ENCODE measurements at places on chromosomes 11 and 22. TPM values are rescaled to one million over a fixed set of nuclear protein-coding genes. Genes with fewer than 3 reads are reported as not detected.

The LRRC55 gene
- not detected for total RNA-seq

The SPTY2D1 gene
- 14.8 TPM for total RNA-seq

The ISX gene
- 3.0 TPM for total RNA-seq

The GLYAT gene
- total RNA-seq: not detected

The UPK3A gene
- total RNA-seq: 10.5 TPM

The TSPAN32 gene
- total RNA-seq: 0.09 TPM

The PIM3 gene
- 31.2 TPM for total RNA-seq

The GRIA4 gene
- not detected for total RNA-seq

GRCh38 chr11:87213444-87213843 is 175.7 kb downstream of the TMEM135 start:
- no peak for DNase-seq

DNA sequence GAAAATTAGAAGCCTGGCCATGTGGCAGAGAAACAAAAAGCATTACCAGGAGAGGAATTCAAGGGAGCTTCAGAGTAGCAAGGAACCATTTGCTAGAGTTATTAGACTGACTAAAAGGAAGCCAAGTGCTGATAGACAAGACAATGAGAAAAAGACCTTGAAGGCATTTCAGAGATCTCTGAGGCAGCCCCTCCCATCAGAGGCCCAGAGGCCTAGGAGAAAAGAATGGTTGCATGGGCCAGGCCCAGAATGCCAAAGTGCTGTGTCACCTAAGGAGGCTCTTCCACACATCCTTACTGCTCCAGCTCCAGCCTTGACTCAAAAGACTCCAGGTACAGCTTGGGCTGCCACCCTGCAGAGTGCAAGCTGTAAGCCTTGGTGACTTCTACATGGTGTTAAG is 61.8 kb upstream of the POU2AF2 start:
- DNase-seq: no peak

DNA sequence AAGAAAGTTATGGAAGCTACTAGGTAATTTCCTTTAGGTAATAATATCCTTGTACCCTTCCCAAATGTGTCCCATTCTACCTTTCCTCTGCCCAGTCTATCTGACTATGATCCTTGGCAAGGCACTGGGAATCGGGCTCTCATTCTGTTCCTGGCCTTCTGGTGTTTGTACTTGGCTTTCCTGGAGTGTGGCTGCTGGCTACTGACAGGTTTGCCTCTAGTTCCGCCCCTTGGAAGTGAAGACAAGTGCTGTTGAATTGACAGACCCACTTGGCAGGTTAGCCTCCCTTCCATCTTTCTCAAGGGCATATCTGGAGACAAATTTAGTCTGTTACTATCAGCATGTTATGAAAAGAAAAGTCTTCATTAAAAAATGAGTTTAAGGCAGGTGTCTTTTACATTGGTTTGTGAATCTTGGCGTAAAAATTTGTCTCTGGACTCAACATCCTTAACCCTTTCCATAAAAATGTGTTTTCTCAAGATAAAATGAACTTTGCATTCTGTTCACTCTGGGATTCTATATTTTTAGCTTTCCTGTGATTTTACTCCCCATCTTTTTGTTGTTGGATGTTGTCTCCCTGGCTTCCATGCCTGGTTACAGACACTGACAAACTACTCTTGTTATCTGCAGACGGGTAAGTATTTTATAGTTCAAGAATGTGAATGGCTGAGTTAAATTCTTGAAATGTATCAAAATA is 287.4 kb upstream of the PDGFD start:
- no peak for DNase-seq

DNA sequence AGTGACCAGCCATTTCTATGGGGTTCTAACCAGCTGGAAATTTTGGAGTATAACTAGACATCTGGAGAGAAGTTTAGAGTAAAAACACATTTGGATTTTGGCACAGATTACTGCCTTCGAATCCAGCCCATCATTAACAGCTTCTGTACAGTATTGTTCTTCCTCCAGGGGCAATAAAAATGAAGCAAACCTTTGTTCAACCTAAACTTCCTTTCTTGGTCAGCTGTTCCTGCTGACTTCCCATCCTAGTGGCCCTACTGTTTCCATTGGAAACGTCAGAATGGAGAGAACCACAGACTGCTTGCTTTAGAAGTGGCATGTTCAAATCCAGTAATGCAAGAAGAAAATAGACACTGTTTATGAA is 203.7 kb upstream of the MTMR2 start:
- DNase-seq: no peak

GRCh38 chr11:121334973-121335710 is 42.6 kb downstream of the SC5D start:
- no peak for DNase-seq

DNA sequence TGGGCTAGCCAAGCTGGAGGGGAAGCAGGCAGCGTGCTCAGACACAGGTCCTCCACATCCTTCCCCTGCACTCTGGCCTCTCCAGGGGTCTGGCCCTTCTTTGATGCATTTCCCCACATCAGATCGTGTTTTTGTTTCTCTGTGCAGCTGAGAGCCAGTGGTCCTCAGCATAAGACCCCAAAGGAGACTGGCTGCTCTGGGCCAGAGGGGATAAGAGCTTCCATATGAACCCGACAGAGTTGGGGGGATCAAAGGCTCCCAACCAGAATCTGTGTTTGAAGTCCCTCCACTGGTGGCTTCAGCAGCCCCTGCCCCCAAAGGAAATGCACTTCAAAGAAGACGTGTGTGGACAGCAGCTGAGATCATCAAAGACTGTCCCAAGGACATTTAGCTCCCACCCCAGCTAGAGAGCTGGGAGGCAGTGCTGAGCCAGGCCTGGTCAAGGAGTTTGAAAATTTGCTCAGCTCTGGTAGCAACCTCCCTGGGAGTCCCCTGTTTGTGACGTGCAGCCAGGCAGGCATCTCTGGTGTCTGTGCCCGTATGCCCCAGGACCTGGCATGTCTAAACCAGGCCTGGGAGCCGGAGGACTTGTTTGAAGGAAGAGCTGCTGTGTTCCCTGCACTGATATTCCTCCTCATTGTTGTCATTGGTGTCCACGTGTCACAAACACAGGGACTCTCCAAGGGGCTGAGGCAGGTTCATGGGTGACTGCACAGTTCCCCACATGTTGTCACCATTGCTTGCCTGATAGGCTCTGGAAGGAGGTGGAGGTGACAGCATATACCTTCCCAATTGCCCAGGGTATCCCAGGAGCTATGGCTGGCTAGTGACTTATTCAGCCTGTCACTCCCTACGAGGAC is 99.0 kb downstream of the AMOTL1 start:
- DNase-seq: no peak

DNA sequence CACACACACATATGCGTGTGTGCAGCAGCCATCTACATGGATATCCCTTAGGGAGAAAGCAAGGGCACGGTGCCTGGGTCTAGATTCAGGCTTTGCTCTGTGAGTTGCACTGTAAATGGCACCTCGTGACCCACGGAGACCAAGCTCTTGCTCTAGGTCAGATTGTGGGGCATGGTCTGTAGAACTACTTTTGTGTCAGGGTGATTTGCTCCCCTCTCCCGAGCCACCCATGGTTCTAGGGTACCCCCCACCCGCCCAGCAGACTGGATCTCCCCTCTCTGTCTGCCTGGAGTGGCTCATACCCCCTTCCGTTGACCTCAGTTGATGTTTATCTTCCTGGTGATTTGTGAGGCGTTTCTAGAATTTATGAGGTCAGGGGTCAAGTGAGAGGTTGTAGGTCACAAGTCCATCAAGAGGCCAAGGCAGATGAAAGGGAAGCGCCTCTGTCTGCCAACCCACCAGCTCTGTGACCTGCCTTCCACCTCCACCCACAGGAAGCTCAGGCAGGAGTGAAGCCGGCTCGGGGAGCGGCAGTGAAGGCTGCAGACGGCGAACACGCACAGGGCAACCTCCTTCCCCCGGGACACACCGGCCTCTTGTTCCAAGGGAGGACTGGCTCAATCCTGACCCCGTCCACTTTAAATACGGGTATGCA is 76.2 kb upstream of the TTLL12 start:
- DNase-seq: peak; percentile 85

DNA sequence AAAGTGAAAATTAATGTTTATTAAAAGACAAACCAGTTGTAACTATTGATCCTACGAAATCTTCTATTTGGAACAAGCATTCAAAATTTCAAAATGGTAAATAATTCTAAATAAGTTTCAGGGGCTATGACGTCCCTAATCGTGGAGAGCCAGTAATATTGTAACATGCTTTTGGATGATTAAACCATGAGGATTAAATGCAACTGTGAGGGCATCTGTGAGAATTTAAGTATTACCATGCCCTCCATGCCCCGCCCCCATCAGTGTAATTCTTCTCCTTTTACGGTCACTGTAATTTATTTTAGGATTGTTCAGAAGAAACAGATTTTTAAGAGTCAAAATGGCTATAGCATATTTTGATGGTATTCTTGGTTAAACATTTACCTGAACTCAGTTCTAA is 133.2 kb downstream of the APOL5 start:
- no peak for DNase-seq

GRCh38 chr11:117961896-117962295 is 24.3 kb upstream of the IL10RA start:
- no peak for DNase-seq

GRCh38 chr11:133175103-133175502 is 357.2 kb downstream of the OPCML start:
- no peak for DNase-seq

DNA sequence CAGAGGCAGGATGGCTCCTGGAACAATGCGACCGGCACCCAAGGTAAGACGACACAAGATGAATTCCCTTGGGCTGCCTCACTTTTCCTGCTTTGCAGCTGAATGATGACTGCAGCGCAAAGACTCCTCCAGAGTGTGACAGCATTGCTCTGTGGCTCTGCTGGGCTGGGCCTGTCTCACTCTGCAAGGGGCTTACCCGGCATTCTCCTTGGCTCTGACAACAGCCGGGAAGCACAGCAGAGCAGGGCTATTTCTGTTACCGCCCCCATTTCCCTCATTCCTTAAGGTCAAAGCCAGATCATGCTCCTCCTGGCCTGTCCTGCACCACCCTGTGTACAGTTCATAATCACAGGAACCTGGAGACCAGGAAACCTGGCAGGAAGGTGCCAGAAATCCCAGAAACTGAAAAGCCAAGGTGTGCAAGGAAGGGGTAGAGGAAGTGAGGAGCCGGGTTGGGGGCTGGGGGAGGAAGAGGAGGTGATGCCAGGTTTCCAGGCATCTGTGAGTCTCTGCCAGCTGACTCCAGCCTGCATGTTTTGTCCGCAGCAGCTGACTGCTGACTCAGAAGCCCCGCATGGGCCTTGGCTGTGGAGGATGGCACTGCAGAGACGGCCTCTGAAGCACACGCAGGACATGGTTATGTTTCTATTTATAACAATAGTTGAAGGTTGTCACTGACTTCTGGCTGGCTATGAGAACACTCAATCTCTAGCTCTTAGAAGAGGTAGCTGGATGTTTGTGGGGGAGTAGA is 113.6 kb downstream of the MICAL3 start:
- DNase-seq: no peak

- no peak for DNase-seq
These were observed 5.4 kb upstream of the OR56A4 start for GRCh38 chr11:6012035-6012668.

GRCh38 chr11:2557381-2557780 is 112.6 kb downstream of the KCNQ1 start:
- no peak for DNase-seq

- DNase-seq: no peak
These were observed 61.1 kb upstream of the PHOX2A start for GRCh38 chr11:72305077-72305476.

DNA sequence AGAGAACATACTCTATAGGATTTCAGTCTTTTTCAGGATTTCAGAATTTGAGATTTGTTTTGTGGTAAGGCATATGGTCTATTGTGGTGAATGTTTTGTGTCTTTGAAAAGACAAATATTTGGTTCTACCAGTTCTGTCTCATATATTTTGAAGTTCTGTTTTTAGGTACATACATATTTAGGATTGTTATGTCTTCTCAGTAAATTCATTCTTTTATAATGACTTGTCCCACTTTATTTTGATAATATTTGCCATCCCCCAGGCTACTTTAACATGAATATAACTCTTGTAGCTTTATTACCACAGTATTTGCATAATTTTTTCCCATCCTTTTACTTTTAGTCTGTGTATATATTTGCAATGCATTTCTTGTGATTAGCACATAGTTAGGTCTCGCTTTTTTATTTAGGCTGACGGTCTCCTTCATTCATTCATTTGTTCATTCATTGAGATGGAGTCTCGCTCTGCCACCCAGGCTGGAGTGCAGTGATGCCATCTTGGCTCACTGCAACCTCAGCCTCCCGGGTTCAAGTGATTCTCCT is 32.1 kb downstream of the MTMR3 start:
- DNase-seq: no peak

- DNase-seq: no peak
These were observed 184.4 kb upstream of the B3GAT1 start for GRCh38 chr11:134596404-134596803.

DNA sequence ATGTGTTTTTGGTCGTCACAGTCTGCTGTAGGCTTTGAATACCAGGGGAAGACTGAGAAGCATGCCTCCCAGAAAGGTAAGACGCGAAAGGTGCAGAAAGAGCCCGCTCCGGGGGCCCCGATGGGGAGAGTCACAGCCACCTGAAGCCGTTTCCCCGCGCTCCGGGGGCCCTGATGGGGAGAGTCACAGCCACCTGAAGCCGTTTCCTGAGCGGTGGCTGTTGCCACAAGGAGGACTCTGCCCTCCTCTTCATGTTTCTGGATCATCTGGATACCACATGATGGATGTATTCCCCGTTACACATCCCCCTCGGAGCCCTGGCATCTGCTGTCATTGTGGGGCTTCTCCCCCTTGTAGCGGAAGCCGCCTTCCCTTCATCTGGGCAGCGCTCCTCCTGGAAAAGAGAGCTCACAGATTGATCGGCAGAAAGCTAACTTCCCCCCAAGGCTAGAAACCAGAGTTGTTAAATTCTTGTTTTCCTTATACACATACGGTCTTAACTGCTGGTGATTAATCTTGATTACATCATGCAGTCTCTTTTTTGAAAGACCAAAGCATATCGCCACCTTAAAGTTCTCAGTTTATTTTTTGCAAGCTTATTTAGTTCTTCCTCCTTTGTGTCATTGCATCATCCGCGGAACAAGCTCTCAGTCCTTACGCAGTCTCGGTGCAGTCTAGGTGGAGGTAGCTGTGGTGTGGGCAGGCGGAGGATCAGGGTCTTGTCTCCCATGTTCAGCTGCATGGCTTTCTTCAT is 17.5 kb downstream of the CTTN start:
- DNase-seq: no peak

GRCh38 chr22:44182588-44183286 is 2.0 kb downstream of the PARVG start:
- no peak for DNase-seq

- no peak for DNase-seq
These were observed at the start of gene KCNE3 for GRCh38 chr11:74466916-74467885. KCNE3 (minus strand) TSS chr11:74467549; CDS start chr11:74457563, 9,986 bp downstream.

DNA sequence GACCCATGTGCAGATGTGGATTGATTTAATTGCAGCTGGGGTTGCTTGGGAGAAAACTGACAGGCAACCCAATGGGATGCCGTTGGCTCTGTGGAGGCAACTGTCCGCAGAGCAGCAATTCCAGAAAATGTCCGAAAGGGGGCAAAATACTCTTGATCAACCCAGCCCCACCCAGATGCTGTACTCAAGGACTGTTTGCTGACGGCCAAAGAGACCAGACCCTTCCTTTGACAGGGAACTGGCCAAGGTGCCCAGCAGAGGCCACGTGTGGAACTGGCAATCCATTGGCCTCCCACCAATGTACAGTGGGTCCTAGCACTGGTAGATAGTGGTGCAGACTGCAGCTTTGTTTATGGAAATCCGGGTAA is 29.7 kb upstream of the KCNA4 start:
- DNase-seq: no peak

GRCh38 chr11:4090258-4090657 is 4.3 kb upstream of the RRM1 start:
- DNase-seq: no peak

- DNase-seq: no peak
These were observed 8.0 kb downstream of the PVALB start for GRCh38 chr22:36808721-36809344.

Data from HepG2 (cell line).